ENCODE measurements at places on chromosomes 7 and 10. TPM values are rescaled to one million over a fixed set of nuclear protein-coding genes. Genes with fewer than 3 reads are reported as not detected.

Gene GPER1
- polyA plus RNA-seq, result 6.1 TPM

Gene CALHM2
- 13.2 TPM for polyA plus RNA-seq

Gene HMX2
- polyA plus RNA-seq, result 0.62 TPM

Gene SAMD9
- 5.2 TPM for polyA plus RNA-seq

Gene PROSER2
- polyA plus RNA-seq, result 6.6 TPM

Gene WDR86
- 39.1 TPM for polyA plus RNA-seq

DNA sequence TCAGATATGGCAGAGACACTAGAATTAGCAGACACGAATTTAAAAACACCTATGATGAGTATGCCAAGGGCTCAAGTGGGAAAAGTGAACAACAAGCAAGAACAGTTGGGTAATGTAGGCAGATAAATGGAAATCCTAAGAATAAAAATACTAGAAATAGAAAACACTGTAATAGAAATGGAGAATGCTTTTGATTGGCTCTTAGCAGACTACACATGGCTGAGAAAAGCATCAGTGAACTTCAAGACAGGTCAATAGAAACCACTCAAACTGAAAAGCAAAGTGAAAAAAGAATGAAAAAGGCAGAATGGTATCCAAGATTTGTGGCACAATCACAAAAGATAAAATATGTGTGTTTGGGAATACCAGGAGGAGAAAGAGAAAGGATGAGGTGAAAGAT, 82.3 kb downstream of the WDR37 start:
- no peak for DNase-seq

- DNase-seq, result no peak
These were observed 91.3 kb downstream of the IMMP2L start for GRCh38 chr7:111470998-111471397.

- DNase-seq, result no peak
These were observed 12.5 kb upstream of the CDK13 start for GRCh38 chr7:39937366-39938153.

GRCh38 chr7:112877691-112878460, 87.7 kb upstream of the TMEM168 start:
- DNase-seq, result no peak

GRCh38 chr10:115390607-115391006, 297.4 kb downstream of the ATRNL1 start:
- no peak for DNase-seq

GRCh38 chr10:48523820-48524758, 80.8 kb downstream of the ARHGAP22 start:
- no peak for DNase-seq

GRCh38 chr10:13087986-13088618, 11.9 kb upstream of the OPTN start:
- DNase-seq, result no peak

DNA sequence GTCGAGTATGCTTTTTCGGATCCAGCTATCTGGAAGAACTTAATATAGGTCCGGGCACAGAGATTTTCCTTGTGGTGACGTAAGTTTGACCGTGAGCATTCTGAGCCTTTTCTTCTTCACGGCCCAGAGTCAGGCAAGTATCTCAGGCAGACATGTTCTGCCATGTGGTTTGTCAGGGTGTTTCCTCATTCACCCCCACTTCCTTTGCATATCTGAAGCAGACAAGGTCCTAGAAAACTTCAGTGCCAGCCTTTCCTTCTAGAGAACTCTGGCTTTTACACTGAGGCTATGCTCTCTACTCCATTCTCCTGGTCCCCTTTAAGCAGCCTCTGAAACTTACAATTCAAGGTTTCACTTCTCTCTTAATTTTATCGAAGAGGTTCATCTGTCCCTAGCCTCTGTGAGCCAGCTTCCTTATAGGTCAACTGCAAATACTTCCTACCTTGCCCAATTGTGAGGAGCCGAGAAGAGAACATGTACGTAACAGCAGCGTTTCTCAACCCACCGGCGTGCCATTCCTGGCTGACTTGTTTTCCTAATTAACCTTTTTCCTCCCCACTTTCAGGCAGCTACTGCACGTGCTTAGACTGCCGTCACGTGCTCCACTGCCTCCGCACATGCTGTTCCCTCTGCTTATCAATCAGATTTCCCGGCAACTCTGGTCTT, 47.3 kb downstream of the CDCA7L start:
- no peak for DNase-seq
